ENCODE measurements at places on chromosomes 5 and 9.

GRCh38 chr5:156109317-156110023, 217.5 kb upstream of the SGCD start:
- DNase-seq = no peak

GRCh38 chr5:533955-534742, 9.9 kb upstream of the SLC9A3 start:
- no peak for DNase-seq

GRCh38 chr5:134345996-134346395, 21.0 kb downstream of the CDKL3 start:
- no peak for DNase-seq

GRCh38 chr5:63262185-63262981, 683.8 kb downstream of the LRRC70 start:
- DNase-seq = no peak

DNA sequence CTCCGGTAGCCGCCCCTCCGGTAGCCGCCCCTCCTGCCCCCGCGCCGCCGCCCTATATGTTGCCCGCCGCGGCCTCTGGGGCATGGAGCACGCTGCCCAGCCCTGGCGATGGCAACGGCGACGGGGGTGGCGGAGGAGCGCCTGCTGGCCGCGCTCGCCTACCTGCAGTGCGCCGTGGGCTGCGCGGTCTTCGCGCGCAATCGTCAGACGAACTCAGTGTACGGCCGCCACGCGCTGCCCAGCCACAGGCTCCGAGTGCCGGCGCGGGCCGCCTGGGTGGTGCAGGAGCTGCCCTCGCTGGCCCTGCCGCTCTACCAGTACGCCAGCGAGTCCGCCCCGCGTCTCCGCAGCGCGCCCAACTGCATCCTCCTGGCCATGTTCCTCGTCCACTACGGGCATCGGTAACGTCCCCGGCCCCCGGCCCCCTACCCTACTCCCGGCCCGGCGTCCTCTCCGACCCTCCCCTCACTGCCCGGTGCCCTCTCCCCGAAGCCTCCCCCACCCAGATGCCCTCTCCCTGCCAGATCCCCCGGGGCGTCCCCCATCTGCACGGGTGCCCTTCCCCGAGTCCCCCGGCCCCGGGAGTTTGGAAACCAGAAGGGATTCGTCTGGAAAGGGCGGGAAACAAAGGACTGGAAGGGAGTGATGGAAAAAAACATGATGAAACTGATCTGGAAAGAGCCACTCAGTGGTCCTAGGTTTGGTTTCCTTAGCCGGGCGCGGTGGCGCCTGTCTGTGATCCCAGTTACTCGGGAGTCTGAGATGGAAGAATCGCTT, 417 bp downstream of the SRD5A1 start:
- DNase-seq = no peak

DNA sequence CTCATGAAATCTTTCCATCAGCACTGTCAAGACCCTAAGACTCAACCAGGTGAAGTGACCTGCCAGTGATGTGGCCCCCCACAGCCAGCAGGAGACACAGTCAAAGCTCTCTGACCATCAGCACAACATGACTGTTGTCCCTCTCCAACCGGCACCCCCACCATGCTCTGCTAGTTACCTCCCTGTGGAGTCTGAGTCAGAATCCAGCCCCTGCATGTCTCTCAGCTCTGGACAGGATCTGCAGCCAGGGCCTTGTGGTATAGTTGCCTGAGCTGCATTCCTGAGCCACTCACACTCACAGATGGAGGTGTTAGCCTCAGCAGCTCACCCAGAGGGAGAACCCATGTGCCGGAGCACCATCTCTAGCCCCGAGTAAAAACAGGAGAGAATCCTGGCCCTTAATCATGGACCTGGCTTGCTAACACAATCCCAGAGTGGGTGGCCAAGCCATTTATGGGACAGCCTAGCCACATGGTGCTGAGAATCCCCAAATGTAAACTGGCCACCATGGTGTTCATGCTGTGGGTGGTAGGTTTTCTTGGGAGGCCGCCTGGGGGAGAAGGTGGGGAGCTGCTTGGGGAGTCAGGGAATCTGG, 237.8 kb downstream of the PAPPA start:
- no peak for DNase-seq

GRCh38 chr5:71907608-71908145, 188.6 kb downstream of the CARTPT start:
- DNase-seq = no peak

- no peak for DNase-seq
Observed at GRCh38 chr9:116368680-116369079, 215.1 kb downstream of the PAPPA start.

DNA sequence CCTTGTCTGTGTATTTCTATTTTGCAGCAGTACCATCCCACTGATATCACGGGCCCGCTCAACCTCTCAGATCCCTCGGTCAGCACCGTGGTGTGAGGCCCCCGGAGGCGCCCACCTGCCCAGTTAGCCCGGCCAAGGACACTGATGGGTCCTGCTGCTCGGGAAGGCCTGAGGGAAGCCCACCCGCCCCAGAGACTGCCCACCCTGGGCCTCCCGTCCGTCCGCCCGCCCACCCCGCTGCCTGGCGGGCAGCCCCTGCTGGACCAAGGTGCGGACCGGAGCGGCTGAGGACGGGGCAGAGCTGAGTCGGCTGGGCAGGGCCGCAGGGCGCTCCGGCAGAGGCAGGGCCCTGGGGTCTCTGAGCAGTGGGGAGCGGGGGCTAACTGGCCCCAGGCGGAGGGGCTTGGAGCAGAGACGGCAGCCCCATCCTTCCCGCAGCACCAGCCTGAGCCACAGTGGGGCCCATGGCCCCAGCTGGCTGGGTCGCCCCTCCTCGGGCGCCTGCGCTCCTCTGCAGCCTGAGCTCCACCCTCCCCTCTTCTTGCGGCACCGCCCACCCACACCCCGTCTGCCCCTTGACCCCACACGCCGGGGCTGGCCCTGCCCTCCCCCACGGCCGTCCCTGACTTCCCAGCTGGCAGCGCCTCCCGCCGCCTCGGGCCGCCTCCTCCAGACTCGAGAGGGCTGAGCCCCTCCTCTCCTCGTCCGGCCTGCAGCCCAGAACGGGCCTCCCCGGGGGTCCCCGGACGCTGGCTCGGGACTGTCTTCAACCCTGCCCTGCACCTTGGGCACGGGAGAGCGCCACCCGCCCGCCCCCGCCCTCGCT, 1.9 kb downstream of the LRRC26 start:
- DNase-seq = no peak

DNA sequence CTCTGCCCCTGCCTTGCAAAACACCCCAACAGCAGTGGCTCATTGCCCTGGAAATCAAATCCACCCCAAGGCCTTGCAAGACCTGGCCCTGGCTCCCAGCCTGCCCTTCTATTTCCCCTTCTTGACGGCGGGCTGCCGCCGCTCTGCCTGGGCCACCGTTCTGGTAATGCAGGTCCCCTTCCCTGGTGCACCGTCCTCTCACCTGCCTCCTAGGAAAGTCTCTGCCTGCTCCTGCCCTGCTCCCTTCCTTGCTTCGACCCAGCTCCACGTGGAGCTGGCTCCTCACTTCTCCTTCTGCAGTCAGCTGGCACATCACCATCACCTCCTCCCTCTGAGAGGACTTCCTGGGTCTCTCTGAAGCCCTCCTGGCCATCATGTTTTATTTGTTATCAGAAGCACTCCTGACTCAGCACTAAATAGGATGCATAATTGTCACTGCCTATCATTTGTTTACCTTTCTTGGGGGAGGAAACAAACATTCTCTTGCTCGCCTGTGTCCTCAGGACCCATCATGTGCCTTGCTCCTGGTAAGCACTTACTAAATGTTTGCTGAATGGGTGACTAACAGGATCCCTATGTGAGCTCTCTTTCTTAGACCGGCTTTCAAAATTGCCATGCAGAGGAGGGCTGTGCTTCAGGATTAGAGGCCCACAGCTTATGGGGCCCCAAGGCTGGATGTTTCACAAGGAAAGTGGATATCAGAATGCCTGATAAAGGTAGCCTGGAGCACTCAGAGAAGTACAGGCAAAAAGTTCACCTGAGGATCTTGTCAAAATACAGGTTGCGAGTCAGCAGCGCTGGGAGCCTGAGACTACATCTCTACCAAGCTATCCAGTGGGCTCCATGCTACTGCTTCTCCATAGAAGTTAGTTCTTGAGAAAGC, 19.6 kb upstream of the C5orf47 start:
- no peak for DNase-seq

DNA sequence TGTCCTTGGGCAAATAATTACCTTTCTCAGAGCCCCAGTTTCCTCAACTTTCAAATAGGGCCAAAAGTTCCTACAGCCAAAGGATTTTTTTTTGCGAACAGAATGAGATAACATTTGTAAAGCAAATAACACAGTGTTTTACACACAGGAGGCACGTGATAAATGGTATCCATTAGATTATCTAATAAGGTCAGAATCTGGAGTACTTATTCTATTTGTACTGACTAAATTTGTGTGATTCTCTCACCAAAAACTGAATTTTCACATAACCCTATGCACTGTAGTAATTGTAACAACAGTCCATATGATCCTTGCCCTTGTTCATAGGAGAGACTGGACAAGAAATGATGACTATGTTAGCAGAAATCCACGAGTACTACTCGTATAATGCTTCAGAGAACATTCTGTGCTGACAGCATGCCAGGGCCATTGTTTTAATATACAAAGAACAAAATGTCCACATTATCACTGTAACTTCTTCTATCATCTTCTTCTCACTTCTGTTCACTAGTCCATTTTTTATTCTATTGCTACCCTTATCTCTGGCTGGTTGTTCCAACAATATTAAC, 13.9 kb upstream of the FEM1C start:
- DNase-seq = no peak

DNA sequence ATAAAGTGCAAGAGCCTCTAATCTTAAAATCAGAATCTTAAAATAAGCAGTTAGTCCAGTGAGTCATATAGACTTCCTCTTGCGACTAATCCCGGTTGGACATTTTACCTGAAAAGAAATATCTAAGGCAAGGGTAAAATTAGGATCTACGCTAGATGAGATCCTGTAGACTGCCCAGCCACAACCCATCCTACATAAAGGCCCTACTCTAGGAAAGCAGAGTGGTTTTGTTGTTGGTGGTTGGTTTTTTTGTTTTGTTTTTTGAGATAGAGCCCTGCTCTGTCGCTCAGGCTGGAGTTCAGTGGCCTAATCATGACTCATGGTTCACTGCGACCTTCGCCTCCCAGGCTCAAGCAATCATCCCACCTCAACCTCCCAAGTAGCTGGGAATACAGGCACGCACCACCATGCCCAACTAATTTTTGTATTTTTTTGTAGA, 6.9 kb downstream of the TSC1 start:
- DNase-seq = no peak

DNA sequence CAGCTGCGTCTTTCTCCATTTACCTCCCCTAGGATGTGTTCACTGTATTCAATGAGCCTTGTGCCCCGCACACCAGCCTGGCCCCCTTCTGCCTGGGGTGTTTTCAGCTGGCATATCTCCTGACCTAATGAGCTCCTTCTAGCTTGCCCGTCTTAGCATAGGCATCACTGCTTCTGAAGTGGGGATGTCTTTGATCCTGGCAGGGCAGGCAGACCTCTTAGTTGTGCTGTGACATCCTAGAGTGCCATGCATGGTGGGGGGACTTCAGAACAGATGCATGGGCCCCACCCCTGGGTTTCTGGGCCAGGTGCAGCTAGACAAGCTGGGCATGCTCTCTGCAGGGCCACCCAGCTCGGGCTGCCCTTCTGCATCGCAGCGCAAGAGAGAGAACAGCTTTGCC, 172.7 kb downstream of the GADD45G start:
- no peak for DNase-seq

GRCh38 chr9:100084734-100085133, 14.1 kb downstream of the ERP44 start:
- no peak for DNase-seq
